ENCODE measurements at places on chromosomes 13 and 19.

DNA sequence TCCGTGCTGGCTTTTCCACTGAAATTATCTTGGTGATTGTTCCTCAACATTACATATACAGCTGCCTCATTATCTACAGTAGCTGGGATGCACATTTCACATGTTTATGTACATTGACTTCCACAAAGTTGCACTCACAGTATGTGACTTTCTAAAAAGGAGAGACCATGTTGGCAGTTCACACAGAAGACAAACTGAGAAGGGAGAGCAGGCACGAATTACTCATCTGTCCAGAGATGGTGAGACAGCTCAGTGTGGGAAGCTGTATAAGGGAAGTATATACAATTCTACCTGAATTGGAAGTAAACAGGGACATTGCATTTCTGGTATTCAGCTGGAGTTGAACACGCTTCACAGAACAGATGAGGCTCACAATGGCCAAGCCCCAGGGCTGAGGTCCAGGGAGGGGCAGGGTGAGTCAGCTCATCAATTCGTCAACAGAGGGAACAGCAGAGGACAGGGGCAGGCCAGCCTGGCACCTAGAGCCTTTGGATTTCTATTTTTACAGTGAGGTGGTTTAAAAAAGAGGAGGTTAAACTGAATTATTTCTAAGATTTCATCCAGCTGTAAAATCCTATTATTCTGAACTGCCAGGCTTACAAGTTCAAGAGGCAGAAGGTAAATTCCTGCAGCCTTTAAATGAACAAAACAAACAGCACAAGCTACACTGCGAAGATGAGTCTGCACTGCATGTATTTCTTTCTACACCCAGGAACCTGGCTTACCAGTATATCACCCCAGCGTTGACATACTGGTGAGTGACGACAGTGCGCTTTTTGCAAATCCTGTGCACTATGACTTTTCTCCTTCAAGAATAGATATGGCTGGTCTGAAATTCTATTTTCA lies 9.8 kb downstream of the PARP4 start:
- H3K4me3 ChIP-seq: no peak overlapping the region
- no peak for DNase-seq
- no peak overlapping the region for H3K27ac ChIP-seq
- peaks cover 18% of the 10 kb centered on the region for H3K36me3 ChIP-seq

GRCh38 chr13:40383132-40383531 lies 283.3 kb downstream of the FOXO1 start:
- H3K36me3 ChIP-seq: peaks cover 12% of the 10 kb centered on the region
- no peak overlapping the region for H3K27ac ChIP-seq
- peaks cover 34% of the 10 kb centered on the region for H3K4me1 ChIP-seq
- no peak for DNase-seq

DNA sequence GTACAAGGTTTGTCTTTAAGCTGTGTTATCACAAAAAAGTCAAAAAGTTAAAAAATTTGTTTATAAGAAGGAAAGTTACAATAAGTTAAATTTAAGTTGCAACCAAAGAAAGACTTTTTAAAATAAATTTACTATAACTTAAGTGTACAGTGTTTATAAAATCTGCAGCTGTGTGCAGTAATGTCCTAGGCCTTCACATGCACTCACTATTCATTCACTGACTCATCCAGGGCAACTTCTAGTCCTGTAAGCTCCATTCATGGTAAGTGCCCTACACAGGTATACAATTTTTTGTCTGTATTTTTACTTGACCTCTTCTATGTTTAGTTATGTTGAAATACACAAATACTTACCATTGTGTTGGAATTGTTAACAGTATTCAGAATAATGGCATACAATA lies 667.9 kb upstream of the SLITRK5 start:
- H3K36me3 ChIP-seq: no peaks in the 10 kb centered on the region
- H3K27me3 ChIP-seq: no peaks in the 10 kb centered on the region
- no peak for DNase-seq
- no peak overlapping the region for H3K27ac ChIP-seq
- no peak overlapping the region for H3K4me3 ChIP-seq

DNA sequence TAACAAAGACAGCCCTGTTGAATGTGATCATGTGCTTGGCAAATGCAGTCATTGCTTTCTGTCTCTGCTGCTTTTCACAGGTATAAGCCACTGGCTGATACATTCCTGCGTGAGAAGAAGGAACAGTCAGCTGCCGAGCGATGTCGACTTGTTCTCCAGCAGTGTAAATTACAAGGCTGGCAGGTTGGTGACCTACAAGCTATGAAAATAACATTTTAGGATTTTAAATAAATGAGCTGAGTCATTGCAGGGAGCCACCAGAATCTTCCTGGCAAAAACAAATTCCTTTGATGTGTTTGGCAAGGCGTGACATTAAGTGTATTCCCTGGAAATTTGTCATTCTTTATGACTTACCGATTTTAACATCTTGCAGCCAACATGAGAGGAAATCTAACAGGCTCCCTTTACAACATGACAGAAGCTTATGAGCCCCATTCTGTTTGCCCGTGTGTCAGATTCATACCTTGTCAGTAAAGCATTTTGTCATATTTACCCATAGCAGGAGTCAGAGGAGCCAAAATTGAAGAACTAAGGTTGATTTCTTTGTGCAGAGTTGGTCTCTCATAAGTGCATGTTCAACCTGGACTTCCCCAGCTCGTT lies 471.4 kb downstream of the MYO16 start:
- H3K4me3 ChIP-seq: no peak overlapping the region
- H3K36me3 ChIP-seq: no peaks in the 10 kb centered on the region
- no peak overlapping the region for H3K27ac ChIP-seq
- DNase-seq: no peak
- H3K27me3 ChIP-seq: peaks cover 8% of the 10 kb centered on the region

- peak; percentile 0 for DNase-seq
- H3K27ac ChIP-seq: no peak overlapping the region
- H3K4me1 ChIP-seq: no peaks in the 10 kb centered on the region
- no peaks in the 10 kb centered on the region for H3K27me3 ChIP-seq
These were observed 879.0 kb upstream of the SLITRK5 start for GRCh38 chr13:86792153-86792651.

GRCh38 chr13:27621366-27622101 lies at the start of gene POLR1D:
Gene POLR1D (plus strand): TSS chr13:27621892. CDS start chr13:27621984, 92 bp downstream.
- H3K27ac ChIP-seq: peak within 1 kb of the TSS; percentile 93
- no peaks in the 10 kb centered on the region for H3K27me3 ChIP-seq
- H3K4me3 ChIP-seq: peak within 1 kb of the TSS; percentile 95
- peaks cover 57% of the 10 kb centered on the region for H3K4me1 ChIP-seq
- peaks cover 46% of the 10 kb centered on the region for H3K36me3 ChIP-seq
- DNase-seq: peak; percentile 85

DNA sequence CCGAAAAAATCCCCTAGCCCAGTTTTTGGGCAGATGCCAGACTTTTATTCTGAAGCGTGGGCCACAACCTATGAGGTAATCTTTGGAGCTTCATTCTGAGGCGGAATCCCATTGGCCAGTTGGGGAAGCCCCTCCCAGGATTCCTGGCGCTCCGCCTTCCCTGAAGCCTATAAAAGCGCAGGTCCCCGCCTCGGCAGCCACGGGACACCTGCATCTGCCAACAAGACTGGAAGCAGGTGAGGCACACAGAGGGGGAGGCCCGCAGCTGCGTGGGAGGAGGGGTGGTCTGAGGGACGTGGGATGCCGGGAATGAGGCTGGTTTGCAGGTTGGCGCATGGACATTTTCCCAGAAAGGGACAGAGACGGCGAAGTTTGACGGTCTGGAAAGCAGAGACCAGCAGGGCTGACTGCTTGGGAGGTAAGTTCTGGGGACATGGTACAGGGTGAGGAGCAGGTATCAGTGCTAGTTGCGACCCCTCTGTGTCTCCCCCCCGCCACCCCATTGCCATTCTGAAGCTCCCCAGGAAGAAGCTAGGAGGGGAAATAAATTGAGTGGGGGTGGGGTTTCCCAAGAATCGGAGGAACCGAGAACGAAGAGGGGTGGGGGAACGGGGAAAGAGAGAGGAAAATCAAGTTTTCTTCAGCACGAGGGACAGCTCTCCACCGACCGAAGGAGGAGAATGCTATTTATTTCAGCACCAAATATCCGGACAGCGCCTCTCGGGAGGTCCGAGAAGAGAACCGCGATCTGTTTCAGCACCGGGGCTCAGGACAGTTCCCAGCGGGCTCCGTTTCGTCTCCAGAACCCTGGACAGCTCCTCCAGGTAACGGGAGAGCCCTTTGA lies 22.4 kb upstream of the FEM1A start:
- peak; percentile 80 for DNase-seq
- H3K27me3 ChIP-seq: peaks cover 30% of the 10 kb centered on the region

DNA sequence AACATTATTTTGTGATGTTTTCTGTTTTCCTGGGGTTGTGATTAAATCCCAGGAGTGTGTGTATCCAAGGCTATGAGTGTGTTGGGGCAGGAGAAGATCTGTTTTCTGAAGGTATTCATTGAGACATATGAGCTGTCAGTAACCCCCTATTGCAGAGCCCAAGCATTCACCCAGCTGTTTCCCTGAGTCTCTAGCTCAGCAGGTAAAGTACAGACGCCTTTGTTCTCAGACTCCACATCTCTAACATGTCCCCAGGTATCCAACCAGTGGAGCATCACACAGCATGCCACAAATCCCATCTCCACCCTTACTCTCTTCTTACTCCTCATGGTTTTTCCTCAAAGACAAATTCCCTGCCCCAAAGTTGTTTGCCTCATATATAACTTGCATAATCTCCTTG lies 213.6 kb downstream of the PCDH20 start:
- no peaks in the 10 kb centered on the region for H3K4me1 ChIP-seq
- no peaks in the 10 kb centered on the region for H3K36me3 ChIP-seq
- no peak overlapping the region for H3K27ac ChIP-seq
- H3K4me3 ChIP-seq: no peak overlapping the region

DNA sequence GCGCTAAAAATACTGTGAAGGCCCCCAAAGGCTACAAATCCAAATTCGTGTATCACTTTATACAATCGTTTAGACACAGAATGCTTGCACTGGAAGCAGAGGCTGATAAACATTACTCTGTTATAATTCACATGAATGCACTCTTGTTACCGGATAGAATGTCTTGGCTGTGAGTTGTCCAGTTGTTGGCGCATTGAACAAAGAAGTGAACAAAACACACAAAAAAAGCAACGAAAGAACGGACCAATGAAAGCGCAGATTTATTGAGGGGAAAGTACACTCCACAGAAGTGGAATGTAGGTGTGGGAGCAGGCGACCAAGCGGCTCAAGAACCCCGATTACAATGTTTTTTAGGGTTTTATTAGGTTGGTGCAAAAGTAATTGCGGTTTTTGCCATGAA lies 529 bp upstream of the ZNF418 start:
- peaks cover 93% of the 10 kb centered on the region for H3K36me3 ChIP-seq
- H3K4me1 ChIP-seq: peaks cover 10% of the 10 kb centered on the region
- no peak overlapping the region for H3K27ac ChIP-seq
- no peak for DNase-seq
- no peak overlapping the region for H3K4me3 ChIP-seq

DNA sequence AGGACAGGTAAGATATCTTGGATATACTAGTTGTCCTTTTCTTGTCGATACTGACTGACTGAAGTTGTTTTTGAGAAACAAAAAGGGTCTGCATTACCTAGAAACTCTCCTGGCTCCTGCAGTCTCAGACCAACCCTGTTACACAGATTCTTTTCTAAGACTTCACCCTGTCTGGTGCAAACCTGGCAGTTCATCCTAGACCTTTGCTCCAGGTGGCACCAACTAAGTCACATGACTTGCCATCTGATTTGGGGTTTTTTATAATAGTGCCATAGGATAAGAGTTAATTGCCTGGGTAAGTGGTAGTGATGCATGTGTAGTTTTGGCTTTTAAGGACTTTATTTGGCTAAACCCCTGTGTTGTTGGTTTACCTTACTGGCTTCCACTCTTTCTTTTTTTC lies 14.3 kb downstream of the CHAMP1 start:
- no peak for DNase-seq
- H3K27me3 ChIP-seq: no peaks in the 10 kb centered on the region
- peaks cover 35% of the 10 kb centered on the region for H3K36me3 ChIP-seq
- H3K4me1 ChIP-seq: peaks cover 26% of the 10 kb centered on the region

DNA sequence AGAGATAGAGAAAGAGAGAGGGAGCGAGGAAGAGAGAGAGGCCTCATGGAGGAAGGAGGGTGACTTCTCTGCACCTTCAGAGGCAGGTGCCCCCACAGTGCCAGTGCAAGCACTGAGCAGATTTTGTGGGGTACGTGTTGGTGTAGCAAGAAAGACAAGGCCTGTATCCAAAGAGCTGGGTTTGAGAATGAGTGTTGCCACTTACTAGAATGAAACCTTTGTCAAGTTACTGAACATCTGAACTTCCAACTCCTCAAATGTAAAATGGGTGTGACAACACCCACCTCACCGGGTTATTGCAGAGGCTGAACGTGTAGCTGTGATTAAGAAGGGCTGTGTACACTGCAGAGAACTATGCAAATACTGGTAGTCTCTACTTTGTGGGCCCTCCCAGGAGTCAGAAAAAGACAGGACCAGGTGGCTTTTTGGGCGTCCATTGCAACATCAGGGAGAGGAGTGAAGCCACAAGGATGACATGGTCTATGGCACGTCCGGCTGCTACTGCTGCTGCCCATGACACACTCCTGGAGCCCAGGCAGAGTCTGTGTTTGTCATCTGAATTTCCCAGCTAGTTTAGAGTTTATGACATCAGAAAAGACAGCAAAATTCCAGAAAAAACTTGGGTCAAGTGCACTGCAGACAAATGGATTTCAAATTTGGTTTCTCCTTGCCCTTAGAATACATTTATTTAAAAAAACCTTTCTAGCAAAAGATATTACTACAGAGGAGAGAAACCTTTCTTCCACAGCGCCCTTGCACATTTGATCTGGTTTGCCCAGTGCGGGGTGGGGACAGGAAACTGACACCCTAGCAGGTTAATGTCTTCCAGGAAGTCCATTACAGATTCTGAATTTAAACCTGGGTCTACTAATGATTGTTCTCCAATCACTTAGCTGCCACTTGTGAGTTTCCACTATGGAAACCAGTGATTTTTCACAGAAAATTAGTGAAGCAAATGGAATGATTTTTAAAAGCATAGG lies 54.0 kb upstream of the ATP12A start:
- peaks cover 4% of the 10 kb centered on the region for H3K36me3 ChIP-seq
- H3K27ac ChIP-seq: peak overlapping the region; percentile 95
- H3K4me1 ChIP-seq: peaks cover 38% of the 10 kb centered on the region
- DNase-seq: no peak
- H3K4me3 ChIP-seq: peak overlapping the region; percentile 46

GRCh38 chr13:25649001-25649633 lies 277.3 kb downstream of the ATP8A2 start:
- DNase-seq: no peak
- peaks cover 2% of the 10 kb centered on the region for H3K36me3 ChIP-seq
- H3K4me3 ChIP-seq: no peak overlapping the region
- H3K27me3 ChIP-seq: peaks cover 5% of the 10 kb centered on the region

- H3K27me3 ChIP-seq: peaks cover 46% of the 10 kb centered on the region
- no peak for DNase-seq
- no peak overlapping the region for H3K27ac ChIP-seq
- no peak overlapping the region for H3K4me3 ChIP-seq
- no peaks in the 10 kb centered on the region for H3K4me1 ChIP-seq
These were observed 8.5 kb upstream of the C1QTNF9B start for GRCh38 chr13:23905766-23906165.

- no peaks in the 10 kb centered on the region for H3K36me3 ChIP-seq
- no peak overlapping the region for H3K27ac ChIP-seq
- H3K4me1 ChIP-seq: no peaks in the 10 kb centered on the region
- H3K4me3 ChIP-seq: no peak overlapping the region
- DNase-seq: no peak
These were observed 633.5 kb upstream of the ATXN8OS start for GRCh38 chr13:69474011-69474685.
